ENCODE measurements at places on chromosomes 7 and 10.

DNA sequence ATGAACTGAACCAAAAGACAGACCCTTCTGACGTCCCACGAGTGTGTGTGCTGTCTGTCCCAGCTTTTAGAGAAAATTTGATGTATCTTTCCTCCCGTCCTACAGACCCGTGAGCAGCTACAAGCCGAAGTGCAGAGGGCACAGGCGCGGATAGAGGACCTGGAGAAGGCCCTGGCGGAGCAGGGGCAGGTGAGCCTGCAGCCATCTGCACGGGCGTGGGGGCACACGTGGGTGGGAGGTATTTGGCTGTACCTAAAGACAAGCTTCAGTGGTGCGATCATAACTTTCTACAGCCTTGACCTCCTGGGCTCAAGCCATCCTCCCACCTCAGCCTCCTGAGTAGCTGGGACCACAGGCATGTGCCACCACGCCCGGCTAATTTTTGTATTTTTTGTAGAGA is 41.7 kb upstream of the DPYSL4 start:
- no peak for DNase-seq

- no peak for DNase-seq
These were observed 7.8 kb downstream of the AFAP1L2 start for GRCh38 chr10:114396464-114396863.

DNA sequence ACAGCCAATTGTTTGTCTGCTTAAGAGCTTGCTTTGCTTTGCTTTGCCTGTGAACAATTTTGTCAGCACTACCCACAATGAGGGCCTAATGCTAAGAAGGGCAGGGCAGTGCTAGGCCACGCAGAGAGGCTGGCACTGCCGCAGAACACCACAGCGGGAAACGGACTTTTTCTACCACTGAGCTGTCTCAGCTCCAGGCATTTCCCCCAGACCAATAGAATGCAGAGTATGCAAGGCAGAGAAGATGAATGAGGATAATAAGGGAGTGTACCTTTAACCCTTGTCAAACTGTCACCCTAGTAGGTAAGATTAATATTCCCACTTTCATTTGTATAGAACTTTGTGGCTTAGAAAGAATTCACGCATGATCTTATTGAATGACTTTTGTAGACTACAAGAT is 104.5 kb downstream of the SH3PXD2A start:
- no peak for DNase-seq

DNA sequence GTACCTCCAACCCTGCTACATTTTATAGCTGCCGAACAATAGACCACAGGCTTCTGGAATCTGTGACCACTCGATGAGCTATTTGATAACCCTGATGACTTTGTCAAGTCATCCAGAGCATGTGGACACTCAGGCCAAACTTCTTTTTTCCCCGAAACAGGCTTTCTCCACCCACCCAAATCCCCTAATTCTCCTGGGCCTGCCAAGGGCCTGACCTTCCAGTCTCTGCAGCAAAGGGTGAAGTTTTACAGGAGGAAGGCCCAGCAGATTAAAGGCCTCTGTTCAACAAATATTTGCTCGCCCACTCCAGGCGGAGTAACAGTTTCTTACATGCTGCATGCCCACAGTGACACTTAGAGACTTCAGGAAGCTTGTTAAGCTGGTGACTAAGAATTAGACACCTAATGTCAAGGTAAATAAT is 2.0 kb downstream of the JCAD start:
- DNase-seq = no peak

DNA sequence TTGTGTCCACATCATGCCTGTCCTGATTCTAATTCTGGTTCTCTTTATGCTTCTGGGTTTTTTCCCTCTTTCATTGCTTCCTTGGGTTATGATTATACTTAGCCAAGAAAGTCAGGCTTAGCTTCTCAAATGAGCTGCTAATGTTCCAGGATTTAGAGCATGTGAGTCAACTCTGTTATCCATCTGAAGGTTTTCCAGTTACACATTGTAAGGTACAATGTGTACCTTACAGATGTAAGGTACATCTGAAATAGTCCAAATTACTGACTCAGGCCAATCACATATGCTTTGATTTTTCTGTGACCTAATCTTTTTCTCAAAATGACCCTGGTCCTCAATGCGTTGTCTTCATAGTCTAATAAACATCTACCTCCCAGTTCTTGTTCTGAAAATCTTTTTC is 13.3 kb upstream of the MIOS start:
- DNase-seq = no peak

GRCh38 chr10:78805176-78805575 is 263.6 kb upstream of the ZMIZ1 start:
- DNase-seq = no peak

GRCh38 chr7:24637021-24637420 is 63.8 kb downstream of the PALS2 start:
- DNase-seq = no peak

DNA sequence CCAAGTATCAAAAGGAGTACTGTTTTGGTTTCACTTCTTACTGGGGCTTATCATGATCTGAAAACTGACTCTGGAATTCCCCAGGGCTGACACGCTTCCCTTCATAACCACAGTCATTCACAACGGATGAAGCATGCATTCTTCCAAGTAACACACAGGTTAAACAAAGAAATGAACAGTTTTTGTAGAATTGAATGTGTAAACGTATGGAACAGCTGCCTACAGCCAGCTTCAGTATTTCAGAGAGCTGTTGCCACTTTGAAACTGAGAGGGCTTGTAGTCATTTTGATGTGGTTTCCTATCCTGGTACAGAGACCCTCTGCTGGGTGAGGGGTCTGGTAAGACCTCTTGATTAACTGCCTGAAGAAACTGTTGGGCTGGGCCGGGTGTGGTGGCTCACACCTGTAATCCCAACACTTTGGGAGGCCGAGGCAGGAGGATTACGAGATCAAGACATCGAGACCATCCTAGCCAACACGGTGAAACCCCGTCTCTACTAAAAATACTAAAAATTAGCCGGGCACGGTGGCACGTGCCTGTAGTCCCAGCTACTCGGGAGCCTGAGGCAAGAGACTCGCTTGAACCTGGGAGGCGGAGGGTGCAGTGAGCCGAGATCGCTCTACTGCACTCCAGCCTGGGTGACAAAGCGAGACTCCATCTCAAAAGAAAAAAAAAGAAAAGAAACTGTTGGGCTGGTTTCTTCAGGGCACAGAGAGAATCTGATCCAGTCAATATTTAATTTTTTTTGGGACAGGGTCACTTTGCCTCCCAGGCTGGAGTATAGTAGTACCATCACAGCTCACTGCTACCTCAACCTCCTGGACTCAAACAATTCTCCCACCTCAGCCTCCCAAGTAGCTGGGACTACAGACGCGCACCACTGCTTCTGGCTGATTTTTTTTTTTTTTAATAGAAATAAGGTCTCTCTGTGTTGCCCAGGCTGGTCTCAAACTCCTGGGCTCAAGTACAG is 4.7 kb downstream of the NFE2L3 start:
- DNase-seq = no peak

GRCh38 chr10:126592901-126593300 is 77.6 kb downstream of the C10orf90 start:
- no peak for DNase-seq

DNA sequence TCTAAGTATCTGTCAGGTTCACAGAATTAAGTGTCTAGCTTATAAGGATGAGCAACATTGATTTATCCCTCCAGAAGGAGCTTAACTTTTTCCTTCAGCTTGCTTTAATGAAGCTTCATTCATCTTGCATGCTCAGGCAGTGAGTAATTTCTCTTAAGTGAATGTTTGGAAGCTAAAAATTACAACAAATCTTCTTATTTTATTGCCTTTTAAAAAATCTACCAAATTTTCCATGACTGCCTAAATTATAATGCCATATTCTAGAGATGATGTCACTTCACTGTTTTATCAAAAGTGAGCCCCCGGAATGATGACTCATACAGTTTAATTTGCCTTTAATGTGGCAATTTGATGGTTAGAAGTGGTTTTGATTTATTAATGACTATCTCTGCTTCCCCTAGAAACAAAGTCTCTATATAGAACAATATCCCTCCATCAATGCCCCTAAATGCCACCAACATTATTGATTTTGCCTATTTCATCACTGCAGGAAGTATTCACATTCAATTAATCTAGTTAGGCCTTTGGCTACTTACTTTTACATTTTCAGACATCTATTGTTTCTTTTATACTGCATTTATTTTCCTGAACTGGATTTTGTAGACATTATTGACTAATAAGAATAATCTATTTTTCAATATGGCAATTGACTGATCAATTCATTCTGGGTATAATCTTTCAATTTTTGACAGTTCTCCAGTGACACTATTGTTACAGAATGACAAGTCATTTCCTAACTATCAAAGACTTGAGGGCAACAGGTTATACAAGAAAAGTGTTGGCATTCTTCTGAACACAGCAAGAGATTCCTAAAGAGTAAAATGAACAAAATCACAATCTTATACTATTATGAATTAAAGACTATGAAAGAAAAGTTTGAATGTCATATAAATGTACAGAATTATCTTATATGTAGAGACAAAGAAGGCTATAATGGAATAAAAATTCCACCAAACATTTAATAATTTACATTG is 139.3 kb upstream of the ODAD2 start:
- no peak for DNase-seq
